NCI-H1436 (cell line): ENCODE measurements at places on chromosomes 7 and 10.

DNA sequence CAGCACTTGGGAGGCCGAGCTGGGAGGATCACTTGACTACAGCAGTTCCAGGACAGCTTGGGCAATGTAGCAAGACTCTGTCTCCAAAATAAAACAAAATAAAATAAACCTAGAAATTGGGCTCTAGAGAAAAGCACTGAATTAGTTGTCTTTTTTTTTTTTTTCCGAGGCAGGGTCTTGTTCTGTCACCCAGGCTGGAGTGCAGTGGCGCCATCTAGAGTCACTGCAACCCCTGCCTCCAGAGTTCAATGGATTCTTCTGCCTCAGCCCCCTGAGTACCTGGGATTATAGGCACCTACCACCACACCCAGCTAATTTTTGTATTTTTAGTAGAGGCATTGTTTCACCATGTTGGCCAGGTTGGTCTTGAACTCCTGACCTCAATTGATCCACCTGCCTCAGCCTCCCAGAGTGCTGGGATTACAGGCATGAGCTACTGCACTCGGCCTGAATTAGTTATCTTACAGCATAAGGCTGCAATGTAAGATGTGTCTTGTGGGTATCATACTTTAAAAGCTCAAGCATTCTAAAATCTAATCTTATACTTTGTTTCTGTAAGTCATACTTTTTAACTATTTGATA, 12.8 kb downstream of the MEIG1 start:
- no peak for DNase-seq

DNA sequence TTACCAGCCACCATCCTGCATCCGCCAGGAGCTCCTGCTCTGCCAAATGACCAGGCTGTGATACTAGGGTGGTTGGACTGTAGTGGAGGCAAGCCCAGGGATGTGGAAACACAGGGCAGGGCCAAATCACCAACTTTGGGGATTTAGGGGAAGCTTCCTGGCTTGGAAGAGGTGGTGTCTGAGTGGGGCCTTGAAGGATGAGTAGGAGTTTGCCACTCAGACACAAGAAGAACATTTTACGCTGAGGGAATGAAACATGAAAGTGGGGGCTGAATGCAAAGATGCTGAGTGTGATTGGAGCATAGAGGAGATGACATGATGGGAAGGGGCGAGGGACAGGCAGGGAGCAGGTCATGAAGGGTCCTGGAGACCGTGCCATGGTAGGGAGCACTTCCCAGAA, 329.5 kb downstream of the RPS24 start:
- no peak for DNase-seq

- no peak for DNase-seq
These were observed 575.0 kb upstream of the LRRTM3 start for GRCh38 chr10:66350622-66351399.

GRCh38 chr10:34574353-34574934, 240.7 kb downstream of the PARD3 start:
- no peak for DNase-seq

GRCh38 chr10:91298224-91298871, 77.9 kb downstream of the PCGF5 start:
- peak; percentile 70 for DNase-seq

DNA sequence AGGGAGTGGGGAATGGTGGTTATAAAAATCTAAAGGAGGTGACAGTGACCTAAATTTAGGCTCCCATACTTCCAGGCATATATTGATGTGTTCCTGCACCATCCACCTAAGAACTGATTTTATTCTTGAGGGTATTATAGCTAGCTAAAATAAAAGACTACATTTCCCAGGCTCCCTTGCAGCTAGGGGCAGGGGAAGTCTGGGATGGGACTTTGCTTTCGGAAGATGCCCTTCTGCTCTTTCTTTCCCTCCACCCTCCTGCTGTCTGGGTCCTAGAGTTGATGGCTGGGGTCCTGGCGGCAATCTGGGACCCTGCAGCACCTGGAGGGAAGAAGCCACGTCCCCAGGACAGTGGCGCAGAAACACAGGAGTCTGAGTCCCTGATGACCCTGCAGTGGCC, 53.8 kb upstream of the SAMD8 start:
- DNase-seq: no peak

GRCh38 chr7:151099486-151100211, 13.4 kb downstream of the AGAP3 start:
- no peak for DNase-seq

DNA sequence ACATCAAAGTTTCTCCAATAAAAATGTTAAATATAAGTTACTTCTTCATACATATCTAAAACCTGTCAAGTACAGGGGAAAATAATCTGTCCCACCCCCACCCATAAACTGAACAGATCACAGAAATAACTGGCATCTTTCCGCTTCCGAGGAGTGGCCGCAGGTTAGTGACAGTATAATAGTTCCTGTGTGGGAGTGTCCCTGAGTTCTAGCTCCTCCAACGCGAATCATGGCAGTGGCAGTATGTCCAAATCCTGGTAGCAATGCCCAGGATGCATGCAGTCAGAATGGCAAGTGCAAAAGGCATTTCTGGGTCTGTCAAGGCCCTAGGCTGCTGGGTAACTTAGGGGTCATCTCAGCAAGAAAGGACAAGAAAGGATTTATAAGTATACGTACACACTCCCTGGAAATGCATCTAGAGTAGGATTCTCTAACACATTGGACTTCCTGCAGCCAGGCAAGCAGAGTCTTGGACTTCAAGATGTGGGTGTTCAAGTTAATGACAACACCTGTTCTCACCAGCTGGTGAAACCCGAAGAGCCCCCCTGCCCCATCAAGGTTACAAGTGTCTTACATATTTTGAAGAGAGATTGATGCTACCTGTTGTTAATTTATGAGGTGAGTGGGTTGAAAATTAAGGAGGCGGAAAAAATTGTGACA, 94.4 kb upstream of the COL1A2 start:
- DNase-seq: no peak

- no peak for DNase-seq
These were observed 825 bp downstream of the MRPL32 start for GRCh38 chr7:42932811-42933591.

- no peak for DNase-seq
These were observed 33.3 kb downstream of the CD36 start for GRCh38 chr7:80671744-80672143.

GRCh38 chr10:29517352-29517923, 117.3 kb downstream of the SVIL start:
- no peak for DNase-seq

DNA sequence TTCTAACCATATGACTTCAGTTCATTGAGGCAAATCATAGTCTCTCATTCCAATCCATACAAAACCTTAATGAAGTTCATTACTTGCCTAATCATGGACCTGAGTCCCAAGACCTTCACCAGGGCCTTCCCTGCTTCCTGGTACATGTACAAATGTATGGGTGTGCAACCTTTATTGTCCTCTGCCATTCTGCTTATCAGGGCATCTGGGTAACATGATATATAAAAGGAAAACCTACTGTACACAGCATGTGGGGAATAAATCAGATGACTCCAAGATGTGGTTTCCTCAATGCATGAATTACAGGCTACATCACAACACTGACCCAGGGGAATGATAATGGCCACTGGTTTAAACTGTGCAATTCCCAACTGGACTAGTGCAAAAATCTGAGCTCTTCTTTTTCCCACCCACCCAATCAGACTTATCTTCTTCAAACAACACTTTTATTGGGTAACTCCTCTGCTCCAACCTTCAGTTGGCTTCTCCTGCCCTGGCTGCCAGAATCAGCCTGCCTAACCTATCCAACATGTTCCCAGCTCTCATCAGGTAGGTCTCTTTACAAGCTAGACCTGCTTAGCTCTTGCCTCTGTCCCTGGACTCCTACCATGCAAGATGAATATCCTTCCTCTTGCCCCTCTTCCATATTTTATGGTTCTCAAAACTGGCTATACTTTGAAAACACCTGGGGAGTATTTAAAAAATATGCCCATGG, 11.4 kb downstream of the GOT1 start:
- DNase-seq: no peak

GRCh38 chr10:131710142-131710861, 190.5 kb upstream of the PPP2R2D start:
- no peak for DNase-seq

GRCh38 chr7:12401538-12402364, 1.9 kb downstream of the VWDE start:
- no peak for DNase-seq

GRCh38 chr10:22259280-22259679, 41.5 kb upstream of the EBLN1 start:
- DNase-seq: no peak

GRCh38 chr10:31140716-31141115, 109.1 kb upstream of the ZNF438 start:
- no peak for DNase-seq

DNA sequence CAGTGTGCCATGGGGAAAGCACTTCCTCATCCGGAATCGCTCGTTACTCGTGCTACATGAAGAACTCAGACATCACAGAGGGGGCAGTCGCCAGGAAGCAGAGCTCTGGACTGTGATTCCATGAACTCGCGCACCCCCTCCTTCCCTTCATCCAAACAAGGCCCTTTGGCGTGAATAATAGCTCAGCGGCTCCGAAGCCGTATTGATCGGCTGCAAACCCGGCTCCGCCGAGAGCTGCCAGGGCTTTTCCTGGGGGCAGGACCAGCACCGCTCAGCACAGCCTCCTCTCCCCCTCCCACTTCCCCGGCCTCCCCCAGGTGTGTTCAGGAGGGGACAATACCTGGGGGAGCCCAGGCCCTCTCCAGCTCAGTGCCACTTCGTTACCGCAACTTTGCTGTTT, 129.0 kb upstream of the TCF7L2 start:
- no peak for DNase-seq

GRCh38 chr7:103113164-103113563, 35.7 kb downstream of the NAPEPLD start:
- DNase-seq: no peak

- no peak for DNase-seq
These were observed 9.1 kb downstream of the COMTD1 start for GRCh38 chr10:75226656-75227055.

- no peak for DNase-seq
These were observed 14.4 kb upstream of the GDF10 start for GRCh38 chr10:47285381-47286115.

DNA sequence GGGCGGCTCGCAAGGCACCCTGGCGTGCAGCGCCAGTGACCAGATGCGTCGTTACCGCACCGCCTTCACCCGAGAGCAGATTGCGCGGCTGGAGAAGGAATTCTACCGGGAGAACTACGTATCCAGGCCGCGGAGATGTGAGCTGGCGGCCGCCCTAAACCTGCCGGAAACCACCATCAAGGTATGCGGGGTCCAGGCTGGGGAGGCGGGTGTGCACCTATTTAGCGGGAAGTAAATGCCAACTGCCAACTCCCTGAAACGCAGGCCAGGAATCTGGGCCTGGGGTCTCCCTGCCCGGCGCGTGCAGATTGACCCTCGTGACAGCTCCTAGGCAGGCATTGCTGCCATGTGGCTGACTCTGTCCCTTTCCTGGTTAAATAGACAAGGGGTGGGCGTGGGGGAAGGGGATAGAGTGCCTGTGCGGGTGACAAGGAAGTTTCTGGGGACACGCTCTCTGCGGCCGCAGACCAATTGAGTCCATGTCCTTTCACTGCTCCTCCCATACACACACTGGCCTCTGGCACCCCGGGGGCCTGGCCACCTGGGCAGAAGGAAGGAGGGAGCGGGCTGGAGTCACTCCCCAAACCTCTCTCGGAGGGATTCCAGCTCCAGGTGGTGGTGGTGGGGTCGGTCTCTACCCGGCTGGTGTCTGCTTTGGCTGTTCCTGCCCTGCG, 2.7 kb downstream of the EVX1 start:
- DNase-seq: no peak

DNA sequence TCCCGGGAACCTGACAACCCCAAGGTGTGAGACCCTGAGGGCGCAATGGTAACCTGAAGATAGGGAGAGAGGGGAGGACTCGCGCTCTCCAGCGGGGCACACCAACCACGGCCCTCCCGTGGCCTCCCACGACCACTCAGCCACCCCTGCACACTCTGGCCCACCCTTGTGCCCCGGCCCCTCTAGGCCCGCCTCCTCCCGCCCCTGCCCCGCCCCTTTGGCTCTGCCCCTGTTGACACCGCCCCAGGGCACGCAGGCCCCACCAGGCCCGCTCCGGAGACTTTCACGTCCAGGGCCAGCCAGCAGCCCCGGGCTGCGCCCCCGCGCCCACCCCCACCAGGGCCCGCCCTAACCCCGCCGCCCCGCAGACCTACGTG, 10.9 kb downstream of the ATG9B start:
- no peak for DNase-seq

DNA sequence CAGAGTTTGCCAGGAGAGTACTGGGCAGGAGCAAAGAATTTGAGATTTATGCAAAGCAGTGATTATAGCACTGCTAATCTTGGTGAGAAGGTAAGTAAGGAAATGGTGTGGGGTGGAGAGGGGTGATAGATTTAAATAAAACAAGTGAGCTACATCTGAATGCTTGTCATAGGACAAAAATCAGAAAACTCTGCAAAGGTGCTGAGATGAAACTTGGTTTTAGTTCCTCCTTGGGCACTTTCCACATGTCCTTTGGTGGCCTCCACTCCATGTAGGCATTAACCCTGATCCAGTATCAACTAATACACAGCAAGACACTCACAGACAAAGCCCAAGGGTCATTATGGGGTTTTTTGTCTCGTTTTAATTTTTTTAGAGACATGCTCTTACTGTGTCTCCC, 25.7 kb upstream of the FAM107B start:
- no peak for DNase-seq

DNA sequence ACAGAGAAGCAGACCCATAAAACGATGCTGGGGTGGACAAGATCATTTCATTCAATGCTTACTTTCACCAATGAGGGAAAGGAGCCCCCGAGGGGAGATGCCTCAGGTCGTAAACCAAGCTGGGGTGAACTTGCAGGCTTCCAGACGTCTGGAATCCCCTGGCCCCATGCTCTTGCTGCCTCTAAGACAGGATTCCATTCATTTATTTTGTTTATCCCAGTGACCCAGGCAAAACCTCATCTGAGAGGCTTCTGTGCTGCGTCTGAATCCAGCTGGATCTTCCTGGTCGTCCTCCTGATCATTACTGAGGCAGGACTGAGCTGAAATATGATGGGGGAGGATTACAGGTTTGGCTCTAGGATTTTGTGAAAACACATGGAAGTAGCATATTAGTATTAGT, 182.9 kb downstream of the MYOF start:
- DNase-seq: no peak

DNA sequence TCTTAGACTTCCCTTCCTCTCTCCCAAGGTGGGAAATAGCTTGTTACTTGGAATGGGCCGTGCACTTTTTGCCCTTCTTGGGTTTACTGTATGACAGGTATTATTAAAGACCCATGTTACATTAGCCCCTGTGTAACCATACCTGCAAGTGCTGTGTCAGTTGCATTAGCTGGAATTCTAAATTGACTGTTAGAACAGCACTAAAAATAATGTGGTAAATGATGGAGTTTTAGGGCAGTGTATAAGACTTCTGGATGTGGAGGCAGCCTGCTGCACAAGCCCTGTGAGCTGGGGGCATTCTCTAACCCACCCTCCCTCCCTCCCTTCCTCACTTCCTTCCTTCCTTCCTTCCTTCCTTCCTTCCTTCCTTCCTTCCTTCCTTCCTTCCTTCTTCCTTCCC, 52.7 kb downstream of the GALNT17 start:
- no peak for DNase-seq
